Retinal pigment epithelial cell (primary cell): ENCODE measurements at places on chromosomes 6 and 20.

GRCh38 chr20:25344634-25345033, 46.0 kb downstream of the ABHD12 start:
- no peak for DNase-seq

DNA sequence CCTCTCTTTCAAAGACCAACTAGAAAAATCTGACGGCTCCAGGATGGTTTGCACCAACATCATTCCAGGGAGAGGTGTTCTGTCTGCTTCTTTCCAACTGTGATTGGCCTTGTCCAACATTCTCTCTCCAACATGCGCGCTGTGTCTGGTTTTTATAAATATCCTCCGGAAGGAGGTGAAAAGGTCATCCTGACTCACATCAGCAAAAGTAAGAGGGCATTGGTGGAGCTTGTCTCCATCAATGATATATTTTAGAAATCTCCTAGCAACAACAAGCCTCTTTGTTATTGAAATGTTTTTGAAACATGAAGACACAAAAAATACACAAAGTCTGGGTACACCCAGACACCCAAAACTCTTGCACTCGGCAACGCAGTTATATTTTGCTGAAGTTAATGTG, 475.3 kb upstream of the JARID2 start:
- no peak for DNase-seq

GRCh38 chr6:6260196-6260722, 60.2 kb downstream of the F13A1 start:
- no peak for DNase-seq

DNA sequence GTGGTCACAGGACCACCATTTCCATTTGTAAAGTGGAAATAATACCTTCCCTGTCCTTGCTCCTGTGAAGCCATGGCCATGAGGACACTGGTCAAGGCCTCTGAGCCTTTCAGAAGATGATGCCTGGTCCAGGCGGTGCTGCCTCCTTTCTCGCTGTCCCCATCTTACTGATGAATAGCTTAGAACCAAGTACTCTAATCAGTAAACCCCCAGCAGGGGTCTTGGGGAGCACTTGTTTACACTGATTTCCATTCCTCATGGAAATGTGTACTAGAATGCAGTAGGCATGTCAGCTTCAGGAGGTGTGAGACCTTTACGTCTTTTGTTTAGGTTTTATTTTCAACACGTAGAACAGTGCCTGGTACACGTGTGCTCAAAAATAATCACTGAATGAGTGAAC, 75.1 kb downstream of the DZANK1 start:
- DNase-seq, result no peak

DNA sequence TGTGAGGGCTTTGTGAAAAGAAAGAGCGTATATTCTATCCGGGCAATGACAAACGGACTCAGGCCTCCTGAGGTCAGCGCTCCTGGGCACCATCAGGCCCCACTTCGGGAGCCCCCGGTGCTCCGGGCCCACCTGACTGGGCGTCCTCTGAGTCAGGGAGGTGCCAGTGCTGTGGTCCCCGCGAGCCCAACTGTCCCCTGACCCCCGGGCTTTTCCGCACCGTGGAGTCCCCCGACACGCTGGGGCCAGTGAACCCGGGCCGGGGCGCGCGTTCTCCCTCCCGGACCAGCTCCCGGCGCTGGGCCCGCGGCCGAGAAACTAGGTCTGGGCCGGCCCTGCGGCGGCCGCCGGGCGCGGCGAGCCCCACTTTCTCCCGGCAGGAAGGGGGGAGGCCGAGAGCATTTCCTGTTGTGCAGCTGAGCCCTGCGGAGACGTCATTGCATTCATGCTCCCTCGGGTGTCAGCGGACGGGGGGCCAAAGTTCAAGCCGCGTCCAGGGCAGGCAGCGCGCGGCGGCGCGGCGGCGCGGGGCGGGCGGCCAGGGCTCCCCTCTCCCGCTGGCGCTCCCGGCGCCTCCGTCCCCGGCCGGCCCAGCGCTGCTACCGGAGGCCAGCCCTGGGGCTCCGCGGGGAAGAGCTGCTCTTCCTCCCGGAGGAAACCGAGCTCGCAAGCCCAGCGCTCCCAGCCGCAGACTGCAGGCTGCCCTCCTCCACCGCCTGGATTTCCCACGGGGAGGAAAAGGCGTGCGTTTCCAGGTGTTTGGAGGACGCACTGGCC, 18.3 kb downstream of the HIVEP2 start:
- peak; percentile 77 for DNase-seq
